ENCODE measurements at places on chromosomes 7 and 10. TPM values are rescaled to one million over a fixed set of nuclear protein-coding genes. Genes with fewer than 3 reads are reported as not detected.

IGFBP3 gene
- 265 TPM for total RNA-seq

POLR1F gene
- total RNA-seq = 61.2 TPM

GPER1 gene
- 4.5 TPM for total RNA-seq

DNMBP gene
- total RNA-seq = 14.4 TPM

FOXI2 gene
- total RNA-seq = not detected

NME8 gene
- total RNA-seq = not detected

TMEM196 gene
- not detected for total RNA-seq

ZNF398 gene
- total RNA-seq = 8.7 TPM

HTR5A gene
- total RNA-seq = not detected

UTF1 gene
- not detected for total RNA-seq

UNC5B gene
- total RNA-seq = 6.0 TPM

DDX21 gene
- total RNA-seq = 174 TPM

SH2D4B gene
- total RNA-seq = 0.06 TPM

TDRD1 gene
- total RNA-seq = 0.06 TPM

FAM25C gene
- total RNA-seq = not detected

LBX1 gene
- total RNA-seq = 0.06 TPM

PHYHIPL gene
- total RNA-seq = not detected

SYPL1 gene
- total RNA-seq = 69.7 TPM

FAM25G gene
- not detected for total RNA-seq

CCL24 gene
- total RNA-seq = not detected

CRTAC1 gene
- total RNA-seq = 17.9 TPM

PANK1 gene
- total RNA-seq = 10.0 TPM

EBLN1 gene
- not detected for total RNA-seq

ABCA13 gene
- total RNA-seq = 0.06 TPM

UPK3BL2 gene
- not detected for total RNA-seq

NUTM2A gene
- 0.17 TPM for total RNA-seq

CALML3 gene
- not detected for total RNA-seq

FIS1 gene
- 310 TPM for total RNA-seq

TAS2R5 gene
- total RNA-seq = 0.06 TPM

SHOC2 gene
- total RNA-seq = 11.7 TPM

PKD2L1 gene
- total RNA-seq = not detected

NRAP gene
- total RNA-seq = not detected

BMPER gene
- total RNA-seq = 0.09 TPM

MYL10 gene
- not detected for total RNA-seq

Data from Daoy (cell line).